ENCODE measurements at places on chromosomes 12 and 14.

DNA sequence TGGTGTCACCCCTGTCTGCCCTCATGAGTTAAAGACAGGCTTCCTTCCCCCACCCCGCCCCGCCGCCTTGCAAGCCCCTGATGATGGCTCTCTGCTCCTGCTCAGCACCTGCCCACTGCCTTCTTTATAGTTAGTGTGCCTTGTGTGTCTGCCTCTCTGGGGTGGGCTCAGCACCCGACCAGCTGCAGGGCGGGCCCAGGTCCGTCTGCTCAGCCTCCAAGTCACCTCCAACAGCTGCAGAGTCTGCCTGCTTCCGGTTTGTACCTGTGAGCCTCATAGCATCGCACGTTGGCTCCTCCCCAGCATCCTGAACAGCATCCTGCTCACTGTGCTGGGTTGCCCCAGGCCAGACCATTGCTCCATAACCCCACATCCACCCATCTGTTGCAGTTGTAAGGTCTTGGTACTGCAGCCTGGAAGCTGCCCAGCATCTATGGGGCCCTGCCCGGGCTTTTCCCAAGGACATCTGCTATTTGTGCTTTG, 3.5 kb downstream of the TGFB3 start:
- DNase-seq = no peak

GRCh38 chr12:90909069-90909770, 45.8 kb downstream of the CCER1 start:
- no peak for DNase-seq

- no peak for DNase-seq
Measured at GRCh38 chr14:64363265-64363846, 24.8 kb upstream of the MTHFD1 start.

- no peak for DNase-seq
Measured at GRCh38 chr14:24167469-24168114, 4.3 kb upstream of the REC8 start.

- peak; percentile 73 for DNase-seq
Measured at GRCh38 chr14:106564058-106564643, 1037.8 kb downstream of the TMEM121 start.

DNA sequence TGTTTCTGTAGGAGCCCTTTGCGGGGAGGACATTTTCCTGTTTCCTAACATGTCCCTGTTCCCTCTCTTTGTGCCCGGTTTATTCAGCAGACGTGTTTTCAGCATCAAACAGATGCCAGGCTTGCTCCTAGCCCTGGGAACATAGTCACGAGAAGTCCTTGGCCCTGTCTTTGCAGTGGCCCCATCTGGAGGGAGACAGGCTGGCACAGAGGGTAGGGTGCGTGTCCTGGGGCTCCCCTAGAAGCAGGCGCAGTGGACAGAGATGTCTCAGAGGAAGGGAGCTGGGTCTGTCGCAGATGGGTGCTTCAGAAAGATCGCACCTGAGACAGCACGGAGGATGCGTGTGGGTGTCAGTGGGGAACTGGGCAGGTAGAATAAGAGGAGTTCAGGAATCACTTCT, 75.0 kb upstream of the DYNC1H1 start:
- no peak for DNase-seq

- no peak for DNase-seq
Measured at GRCh38 chr12:640773-641172, 22.5 kb downstream of the NINJ2 start.

DNA sequence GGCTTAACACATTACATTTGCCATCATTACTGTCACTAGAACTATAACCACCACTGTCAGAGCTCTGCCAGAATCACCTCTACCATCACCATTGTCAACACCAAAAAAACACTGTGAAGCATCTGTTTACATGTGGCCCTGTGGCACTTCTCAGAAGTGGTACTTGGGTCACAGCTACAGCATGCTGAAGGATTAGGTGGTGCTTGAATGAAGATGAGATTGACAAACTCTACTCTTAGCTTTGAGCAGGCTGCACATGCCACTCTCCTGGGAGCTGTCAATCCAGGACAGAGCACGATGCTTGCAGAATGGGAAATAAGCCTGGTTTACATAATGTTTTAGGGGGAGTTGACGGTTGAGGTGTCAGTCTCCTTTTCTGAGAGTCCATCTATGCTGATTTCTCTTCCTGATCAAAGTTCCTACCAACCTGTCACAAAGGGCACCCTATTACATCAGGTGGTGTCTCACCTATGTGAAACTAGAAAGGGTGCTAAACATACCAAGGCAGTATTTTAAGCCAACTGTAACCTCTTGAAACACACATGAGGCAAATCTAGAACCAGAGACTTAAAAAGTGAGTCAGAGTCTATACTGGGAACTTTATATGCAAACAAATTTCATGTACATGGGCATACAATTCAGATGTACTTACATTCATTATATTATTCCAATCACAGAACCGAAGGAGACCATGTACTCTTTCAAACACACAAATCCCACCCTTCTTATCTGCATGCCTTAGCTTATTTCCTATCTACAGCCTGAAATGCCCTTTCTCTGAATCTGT, 258.7 kb downstream of the EMP1 start:
- no peak for DNase-seq

DNA sequence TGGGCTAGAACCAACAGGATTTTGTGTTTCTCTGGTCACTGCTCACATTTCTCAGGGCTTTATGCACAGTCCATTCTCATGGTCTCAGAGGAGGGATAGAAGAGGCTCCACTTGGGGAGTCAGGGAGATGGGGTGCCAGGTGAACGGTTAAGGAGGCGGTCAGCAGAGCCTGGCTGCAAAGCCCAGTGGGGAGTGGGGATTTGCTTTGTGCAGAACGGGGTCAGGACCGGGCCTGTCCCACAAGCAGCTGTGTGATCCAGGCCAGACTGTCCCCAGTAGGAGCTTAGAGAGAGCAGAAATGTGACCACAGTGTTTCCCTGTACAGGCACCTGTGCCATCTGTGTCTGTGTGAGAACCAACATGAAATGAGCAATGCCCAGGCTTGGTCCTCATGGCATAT, 4.1 kb downstream of the CMTM5 start:
- DNase-seq = no peak

DNA sequence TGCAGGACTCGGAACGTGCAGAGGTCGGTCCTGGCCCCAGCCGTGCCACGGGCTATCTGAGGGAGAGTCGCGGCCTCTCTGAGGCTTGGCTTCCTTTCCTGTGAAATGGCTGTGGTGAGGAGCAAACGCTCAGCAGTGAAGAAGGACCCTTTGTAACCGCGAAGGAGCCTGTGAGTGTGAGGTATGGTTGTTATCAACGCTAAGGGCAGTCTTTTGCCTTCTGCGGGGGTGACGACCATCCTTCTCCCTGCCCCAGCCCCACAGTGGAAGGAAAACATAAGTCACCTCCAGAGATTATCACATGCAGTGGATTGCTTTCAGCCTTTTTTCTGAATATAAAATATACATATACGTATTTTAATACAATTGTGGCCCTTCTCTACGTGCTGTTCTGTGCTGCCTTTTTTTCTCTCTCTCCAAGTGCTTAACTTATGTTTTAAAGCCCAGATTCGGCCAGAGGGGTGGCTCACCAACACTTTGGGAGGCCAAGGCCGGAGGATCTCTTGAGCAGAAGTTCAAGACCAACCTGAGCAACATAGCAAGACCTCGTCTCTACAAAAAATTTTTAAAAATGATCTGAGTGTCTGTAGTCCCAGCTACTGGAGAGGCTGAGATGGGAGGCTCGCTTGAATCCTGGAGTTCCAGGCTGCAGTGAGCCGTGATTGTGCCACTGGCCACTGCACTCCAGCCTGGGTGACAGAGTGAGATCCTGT, 17.4 kb downstream of the TAMALIN start:
- DNase-seq = no peak

DNA sequence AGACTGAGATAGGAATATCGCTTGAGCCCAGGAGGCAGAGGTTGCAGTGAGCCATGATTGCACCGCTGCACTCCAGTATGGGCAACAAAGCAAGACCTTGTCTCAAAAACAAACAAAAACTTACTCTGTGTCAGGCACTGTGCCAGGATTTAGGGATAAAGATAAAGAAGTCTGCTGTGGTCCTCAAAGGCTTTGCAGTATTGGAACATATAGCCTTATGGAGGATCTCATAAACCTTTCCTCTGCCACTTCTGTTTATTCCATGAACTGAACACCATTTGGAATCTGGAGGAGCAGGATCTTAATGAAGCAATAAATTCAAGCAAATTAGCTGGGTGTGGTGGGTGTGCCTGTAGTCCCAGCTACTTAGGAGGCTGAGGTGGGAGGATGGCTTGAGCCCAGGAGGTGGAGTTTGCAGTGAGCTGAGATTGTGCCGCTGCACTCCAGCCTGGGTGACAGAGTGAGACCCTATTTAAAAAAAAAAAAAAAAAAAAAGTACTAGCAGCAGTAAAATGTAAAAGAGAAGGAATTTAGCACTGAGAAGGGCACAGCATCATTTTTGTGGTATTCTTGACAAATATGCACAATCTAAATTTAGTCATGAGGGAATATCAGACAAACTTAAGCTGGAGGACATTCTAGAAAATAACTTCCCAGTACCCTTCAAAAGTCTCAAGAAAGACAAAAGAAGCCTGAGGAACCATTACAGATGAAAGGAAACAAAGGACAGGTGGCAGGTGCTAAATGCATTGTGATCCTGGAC, 27.1 kb downstream of the BMAL2 start:
- DNase-seq = no peak

- DNase-seq = no peak
Measured at GRCh38 chr12:94829552-94829951, 173.9 kb downstream of the NDUFA12 start.

GRCh38 chr14:91229743-91230200, 14.7 kb downstream of the GPR68 start:
- peak; percentile 75 for DNase-seq

GRCh38 chr12:111753144-111753881, 13.4 kb upstream of the ALDH2 start:
- DNase-seq = peak; percentile 26

DNA sequence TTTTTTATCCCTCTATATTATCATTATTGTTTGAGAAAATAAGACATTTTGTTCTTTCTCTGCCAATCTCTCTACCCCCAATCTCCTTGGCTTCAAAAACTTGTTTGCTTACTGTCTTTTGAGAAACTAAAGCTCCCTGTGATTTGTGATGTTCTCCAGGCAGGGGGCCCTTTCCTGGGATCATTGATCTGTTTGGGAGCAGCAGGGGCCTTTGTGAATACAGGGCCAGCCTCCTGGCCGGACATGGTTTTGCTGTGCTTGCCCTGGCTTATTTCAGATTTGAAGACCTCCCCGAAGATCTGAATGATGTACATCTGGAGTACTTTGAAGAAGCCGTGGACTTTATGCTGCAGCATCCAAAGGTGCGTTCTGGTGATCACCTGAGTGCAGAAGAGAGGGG, 4.5 kb downstream of the ACOT6 start:
- DNase-seq = no peak

DNA sequence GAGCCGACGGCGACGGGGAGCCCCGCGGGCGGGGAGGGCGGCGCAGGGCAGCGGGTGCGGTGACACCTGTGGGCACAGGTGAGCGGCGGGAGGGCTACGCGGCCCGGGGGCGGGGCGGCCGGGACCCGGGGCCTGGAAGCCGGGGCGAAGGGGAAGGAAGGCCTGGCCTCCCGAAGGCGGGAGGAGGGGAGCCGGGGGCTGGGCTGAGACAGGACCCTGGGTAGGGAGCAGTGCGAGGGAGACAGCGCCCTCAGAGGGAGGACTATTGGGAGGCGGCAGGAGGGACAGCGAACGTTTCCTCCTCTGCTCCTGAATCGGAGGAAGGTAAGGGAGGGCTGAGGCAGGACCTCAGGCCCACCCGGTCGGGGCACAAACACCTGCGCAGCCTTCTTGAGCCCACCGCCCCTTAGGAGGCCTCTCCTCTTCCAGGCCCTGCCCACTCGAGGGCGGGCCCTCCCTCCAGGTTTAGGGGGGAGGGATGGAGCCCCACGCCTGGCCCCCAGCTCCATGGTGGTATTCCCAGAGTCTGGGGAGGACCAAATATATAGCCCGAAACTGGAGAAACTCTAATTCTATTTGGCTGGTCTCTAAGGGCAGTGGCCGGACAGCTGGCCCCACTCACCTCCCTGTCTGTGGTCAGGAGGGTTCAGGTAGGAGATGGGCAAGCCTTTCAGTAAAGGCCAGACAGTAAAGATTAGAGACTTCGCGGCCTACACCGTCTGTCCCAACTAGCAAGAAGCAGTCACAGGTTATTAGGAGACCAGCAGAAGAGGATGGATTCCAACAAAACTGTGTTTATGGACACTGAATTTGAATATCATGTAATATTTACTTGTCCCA, 509 bp downstream of the PLEKHG6 start:
- no peak for DNase-seq

DNA sequence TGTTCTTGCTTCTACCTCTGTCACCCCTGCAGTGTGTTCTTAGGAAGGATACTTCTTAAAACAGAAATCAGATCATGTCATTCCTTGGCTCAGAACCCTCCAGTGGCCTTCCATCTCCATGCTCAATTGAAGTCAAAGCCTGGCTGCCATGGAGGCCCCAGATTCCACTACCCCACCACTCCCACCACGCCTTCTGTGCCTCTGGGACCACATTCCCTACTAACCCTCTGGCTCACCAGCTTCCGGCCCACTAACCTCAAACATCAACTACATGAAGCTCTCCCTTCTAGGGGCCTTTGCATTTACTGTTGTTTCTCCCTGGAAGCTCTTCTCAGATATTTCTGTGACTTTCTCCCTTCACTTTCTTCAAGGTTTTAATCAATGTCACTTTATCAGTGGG, 76.1 kb upstream of the REP15 start:
- no peak for DNase-seq

GRCh38 chr12:20205854-20206253, 162.5 kb upstream of the PDE3A start:
- DNase-seq = no peak
